NCI-H1436 (cell line): ENCODE measurements at places on chromosomes 7 and 10.

DNA sequence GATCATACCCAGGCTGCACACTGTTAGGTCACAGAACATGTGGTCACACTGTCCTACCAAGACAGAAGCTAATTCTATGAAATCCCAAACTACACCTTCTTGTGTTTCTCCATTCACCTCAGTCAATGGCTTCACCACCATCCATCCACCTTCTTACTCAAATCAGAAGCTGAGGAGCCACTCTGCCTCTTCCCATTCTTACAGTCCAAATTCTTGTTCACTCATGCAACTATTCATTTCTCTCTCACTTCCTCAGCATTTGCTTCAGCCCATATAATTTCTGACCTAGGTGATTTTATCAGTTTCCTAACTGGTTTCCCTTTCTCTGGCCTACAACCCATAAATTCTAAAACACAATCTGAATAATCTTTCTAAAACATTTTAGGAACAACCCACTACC is 229.2 kb downstream of the LRRN3 start:
- no peak for DNase-seq

GRCh38 chr10:34223658-34224057 is 591.4 kb downstream of the PARD3 start:
- no peak for DNase-seq

DNA sequence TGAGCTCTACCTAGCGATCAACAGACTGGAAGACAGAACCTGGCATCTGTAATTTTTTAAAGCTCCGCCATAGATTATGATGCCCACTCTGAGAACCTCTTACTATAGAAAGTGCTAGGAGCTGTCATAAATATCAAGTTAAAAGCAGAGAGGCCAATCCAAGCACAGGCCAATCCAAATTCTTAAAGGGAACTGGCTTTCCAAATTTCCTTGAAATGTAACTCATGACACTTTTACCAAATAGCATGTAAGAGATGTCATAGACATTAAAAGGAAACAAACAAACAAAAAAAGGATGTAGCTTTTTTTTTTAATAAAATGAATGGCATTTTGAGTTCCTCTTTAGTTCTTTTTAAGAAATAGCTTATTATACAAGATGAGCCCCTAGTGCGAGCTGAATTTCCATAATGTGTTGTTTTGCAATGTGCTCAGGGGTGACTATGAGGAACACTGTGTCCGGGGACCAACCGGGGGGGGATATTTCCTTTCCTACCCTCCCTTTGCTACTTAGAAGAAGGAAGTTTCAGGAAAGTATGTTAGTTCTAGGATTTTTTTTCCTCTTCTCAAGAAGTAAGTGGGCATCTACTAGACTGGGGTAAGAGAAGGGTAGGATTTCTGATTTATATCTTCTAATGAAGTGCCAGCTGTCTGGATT is 23.7 kb upstream of the MRC1 start:
- no peak for DNase-seq

GRCh38 chr10:21260066-21260465 is 265.4 kb downstream of the SKIDA1 start:
- no peak for DNase-seq

DNA sequence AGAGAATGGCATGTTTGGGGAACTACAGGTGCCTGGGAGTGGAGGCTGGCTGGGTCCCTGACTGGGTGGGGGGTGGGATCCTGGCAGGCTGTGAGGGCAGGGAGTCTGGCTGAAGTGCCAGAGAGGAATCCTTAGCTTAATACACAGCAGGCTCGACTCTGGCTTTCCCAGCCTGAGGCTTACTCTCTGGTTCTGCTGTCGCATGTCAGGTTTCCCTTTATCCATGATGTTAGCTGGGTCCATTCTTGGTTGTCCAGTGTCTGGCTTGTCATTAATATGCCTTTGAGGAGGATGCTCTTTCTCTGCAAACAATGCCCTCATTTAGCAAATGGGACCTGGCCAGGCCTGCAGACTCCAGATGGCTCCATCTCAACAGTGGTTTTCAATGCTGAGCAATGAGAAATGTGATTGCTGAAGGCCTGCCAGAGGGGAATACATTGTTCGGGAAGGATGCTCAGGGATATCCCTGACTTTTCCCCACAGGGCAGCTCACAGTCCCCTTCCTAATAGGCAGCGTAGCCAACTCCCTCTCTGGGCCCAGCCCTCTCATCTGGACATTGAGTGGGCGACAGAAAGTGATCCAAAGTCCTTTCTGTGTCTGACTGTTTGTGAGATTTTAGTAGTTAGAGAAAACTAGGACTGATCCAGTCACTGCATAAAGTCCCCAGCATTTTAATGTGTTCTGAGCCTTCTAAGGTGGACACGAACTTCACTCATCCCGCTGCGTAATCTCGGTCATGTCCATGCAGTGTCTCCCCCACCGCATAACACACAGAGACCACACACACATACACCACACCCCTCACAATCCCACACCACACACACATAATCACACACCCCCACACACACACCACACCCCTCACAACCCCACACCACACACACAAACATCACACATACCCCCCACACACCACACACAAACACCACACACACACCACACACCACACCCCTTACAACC is 124.9 kb downstream of the ANLN start:
- no peak for DNase-seq

GRCh38 chr7:79352323-79352722 is 101.1 kb downstream of the MAGI2 start:
- DNase-seq = no peak
